ENCODE measurements at places on chromosomes 3 and 15. TPM values are rescaled to one million over a fixed set of nuclear protein-coding genes. Genes with fewer than 3 reads are reported as not detected.

The TRAT1 gene
- polyA plus RNA-seq: not detected

DNA sequence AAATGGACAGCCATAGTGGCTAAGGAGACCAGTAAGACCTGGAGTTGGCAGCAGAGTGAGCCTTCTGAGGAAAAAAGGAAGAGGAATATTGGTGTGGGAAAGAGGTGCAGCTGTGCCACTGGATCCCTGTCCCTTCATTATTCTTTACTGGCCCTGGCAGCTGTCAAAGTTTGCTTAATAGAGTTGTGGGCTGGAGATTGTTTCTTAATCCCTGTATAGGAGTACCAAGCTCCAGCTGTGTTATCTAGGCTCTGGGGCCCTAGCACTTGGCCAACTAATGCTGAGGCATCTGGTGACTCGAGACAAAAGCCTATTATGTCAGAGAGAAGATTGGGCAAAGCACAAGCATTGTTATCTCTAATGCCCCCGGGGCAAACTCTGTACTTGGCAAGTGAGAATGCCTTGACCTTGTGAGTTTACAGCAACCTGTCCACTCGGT is 61.4 kb downstream of the ZNF609 start:
- peak; percentile 67 for DNase-seq

- DNase-seq: no peak
Observed at GRCh38 chr15:59501597-59501996, 63.6 kb downstream of the FAM81A start.

GRCh38 chr15:75840659-75841058 is 2.6 kb upstream of the UBE2Q2 start:
- no peak for DNase-seq

GRCh38 chr15:37086521-37086920 is 13.8 kb downstream of the MEIS2 start:
- no peak for DNase-seq

DNA sequence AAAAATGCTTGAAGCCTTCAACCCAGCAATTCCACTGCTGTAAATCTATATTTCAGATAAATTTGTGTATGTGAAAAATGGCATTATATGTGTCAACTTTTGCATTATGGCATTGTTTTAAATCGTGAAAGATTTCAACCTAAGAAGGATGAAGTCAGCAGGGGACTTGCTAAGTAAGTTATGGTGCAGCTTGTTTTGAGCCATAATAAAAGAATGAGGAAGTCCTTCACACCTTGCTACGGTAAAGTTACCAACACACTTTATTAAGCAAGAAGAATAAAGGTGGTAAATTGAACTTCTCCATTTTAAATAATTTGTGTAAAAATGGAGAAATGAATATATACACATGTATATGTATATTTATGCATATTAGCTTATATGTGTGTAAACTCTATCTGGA is 371.4 kb downstream of the ROBO2 start:
- no peak for DNase-seq

DNA sequence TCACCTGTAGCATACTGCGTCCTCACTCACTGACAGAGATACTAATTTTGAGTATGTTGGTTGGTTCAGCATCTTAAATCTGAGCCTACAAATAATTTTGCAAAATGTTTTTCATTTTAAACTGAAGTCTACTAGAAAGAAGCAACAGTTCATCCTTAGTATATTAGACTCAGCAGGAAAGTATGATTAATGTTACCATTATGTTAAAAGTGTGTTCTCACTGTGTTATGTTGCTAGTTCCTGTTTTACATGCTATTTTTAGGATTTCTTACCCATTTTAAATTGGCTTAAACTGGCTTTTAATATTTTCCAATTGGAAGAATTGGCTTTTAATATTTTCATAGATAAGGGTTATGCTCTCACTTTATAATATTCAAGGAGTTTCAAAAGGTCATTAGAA is 25.7 kb downstream of the ACKR4 start:
- no peak for DNase-seq

DNA sequence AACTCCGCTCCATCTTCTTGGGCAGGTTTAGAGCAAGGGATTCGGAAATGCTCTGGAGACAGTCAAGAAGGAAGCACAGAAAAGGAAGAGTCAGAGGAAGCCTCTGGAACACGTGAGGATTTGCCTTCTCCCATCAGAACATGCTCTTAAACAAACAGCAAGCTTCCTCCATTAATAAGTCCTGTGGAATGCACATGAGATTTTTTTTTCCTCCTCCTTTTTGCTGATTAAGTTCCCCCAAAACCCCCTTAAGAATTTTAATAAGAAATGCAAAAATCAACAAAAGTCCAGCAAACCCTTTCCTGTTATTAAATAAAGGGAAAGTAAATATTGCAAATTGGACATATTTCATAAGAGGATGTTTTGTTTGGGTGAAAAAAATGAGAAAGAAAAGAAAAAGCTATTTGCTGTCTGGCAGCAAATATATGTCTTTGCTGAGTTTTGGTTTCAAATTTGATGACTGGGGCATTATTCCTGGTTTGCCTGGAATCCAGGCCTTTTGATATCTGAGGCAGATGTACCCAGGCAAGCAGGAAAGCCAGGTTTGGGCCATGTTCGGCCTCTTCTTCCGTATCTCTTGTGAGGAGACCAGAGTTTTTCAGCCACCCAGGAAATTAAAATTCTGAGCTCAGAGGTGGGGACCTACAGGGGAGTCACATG is 7.9 kb upstream of the TSEN2 start:
- DNase-seq: no peak
